ENCODE measurements at places on chromosomes 1 and 21.

GRCh38 chr1:210570116-210570515, 241.4 kb downstream of the HHAT start:
- DNase-seq = no peak

DNA sequence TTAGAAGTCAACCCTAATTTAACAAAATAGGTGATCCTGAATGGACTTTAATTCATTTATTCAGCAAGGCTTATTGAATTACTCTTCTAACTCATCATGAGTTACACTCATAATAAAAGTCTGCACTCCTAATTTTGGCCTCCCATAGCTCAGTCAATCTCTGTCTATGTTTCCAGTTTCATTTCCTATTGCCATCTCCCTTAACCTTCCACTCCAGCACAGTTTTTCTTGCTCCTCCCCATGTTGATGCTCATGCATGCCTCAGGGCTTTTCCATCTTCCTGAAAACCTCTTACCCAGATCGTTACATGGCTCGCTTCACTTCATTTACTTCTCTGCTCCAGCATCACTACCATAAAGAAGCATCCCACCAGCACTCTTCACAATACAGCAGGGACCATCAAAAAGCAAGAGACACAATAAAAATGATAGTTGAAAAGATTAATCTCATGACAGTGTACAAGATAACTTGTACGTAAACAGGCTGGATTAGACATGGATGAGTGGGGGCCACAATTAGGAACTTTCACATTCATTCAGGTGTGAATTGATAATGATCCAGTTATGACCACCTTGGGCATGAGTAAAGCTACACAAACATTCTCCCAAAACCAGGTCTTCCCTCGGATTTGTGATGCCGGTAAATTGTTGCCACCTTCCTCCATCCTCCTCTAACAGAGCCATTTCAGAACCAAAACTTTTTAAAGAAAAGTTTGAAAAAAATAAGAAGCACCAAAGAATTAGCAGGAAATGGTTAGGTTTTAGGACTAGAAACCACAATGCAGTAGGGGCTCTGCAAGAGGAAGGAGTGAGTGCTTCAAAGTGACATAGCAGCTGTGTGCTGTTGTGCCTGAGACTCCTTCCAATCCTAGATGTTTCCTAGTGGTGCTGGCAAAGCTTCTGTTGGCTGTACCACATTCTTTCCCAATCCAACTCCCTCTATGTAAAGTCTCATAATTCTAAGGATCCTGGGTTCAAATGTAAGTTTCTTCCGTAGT, 89.8 kb downstream of the OLFML2B start:
- DNase-seq = no peak

GRCh38 chr1:205561501-205562203, 57.2 kb downstream of the CDK18 start:
- DNase-seq = no peak

DNA sequence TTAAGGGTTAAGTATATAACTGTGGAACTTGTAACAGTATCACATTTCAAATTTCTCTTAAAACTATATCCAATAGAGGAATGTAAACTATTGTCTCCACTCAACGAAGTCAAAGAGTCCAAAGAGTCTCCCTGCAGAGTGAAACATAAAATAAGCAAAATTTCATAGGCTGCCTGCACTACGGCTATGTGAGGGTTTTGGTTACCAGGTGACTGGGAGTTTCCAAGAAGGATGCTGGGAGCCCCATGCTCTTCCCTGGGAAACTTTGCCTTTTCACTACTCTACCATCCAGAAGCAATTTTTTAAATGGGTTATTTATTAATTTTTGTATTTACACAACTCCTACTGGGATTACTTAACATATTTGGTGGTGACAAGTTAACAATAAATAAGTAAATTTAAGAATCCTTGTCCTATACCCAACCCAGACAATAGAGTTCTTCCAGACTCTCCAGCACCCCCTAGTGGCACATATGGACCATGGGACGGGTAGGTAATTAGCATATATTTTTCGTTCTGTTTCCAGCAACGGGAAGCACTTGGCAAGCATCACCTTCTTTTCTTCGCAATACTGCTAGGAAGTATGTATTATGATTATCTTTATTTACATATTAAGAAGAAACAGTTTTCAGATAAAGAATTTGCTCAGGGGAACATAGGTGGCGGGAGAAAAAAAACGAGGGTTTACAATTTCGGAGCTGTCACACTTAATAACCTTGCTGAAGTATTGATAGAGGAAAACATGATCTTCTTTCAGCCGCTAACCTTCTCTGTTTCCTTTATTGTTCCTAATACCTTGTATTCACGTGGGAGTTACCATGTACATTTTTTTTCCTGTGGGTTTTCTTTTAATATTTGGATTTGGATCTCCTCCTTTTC, 3.5 kb downstream of the FMO2 start:
- DNase-seq = peak; percentile 45

DNA sequence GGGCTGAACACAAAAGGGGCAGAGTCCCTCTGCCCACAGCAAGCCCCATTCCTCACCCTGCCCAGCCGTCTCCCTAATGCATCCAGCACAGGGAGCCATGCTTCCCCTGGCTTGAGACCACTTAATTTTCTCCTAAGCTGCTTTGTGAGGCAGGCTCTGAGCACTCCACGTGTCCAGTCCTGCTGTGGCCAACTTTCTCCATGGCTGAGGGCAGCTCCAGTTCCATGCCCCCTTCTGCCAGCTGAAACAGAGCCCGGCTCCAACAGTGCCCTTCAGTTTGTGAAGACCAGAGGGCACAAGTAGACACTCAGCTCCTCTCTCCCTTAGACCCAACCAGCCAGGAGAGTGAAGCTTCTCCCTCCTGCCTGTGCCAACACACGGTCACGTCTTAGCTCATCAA, 33.8 kb downstream of the PLEKHA6 start:
- no peak for DNase-seq

DNA sequence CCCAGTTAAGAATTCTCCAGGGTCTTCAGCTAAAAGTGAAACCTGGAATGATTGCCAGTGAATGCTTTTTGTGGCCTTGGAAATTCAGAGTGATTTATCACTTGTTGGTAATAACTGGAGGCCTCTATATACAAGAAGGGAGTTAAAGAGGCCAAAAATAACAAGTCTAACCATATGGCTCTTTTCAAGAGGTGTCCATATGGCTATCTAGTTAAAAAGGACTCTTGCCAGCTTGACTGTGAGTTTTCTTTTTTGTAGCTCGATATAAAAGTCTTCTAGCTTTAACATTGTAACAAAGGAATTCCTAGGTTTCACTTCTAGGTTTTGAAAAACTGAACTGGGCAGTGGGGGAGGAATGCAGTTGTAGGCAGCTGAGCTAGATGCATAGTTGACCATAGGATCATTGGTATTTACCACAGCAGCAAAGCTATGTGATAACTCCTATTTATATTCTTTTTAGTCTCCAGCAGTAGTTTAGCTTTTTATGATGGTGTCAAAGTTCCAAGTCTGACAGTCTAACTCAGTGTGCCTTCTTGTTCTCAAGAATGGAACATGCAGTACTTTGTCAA, 44.4 kb downstream of the CACHD1 start:
- DNase-seq = no peak

GRCh38 chr1:247210062-247210375, 38.2 kb upstream of the ZNF124 start:
- DNase-seq = no peak

- peak; percentile 84 for DNase-seq
Observed at GRCh38 chr1:23657659-23658275, 33.8 kb upstream of the RPL11 start.

GRCh38 chr1:56123421-56123820, 455.9 kb downstream of the PLPP3 start:
- no peak for DNase-seq

DNA sequence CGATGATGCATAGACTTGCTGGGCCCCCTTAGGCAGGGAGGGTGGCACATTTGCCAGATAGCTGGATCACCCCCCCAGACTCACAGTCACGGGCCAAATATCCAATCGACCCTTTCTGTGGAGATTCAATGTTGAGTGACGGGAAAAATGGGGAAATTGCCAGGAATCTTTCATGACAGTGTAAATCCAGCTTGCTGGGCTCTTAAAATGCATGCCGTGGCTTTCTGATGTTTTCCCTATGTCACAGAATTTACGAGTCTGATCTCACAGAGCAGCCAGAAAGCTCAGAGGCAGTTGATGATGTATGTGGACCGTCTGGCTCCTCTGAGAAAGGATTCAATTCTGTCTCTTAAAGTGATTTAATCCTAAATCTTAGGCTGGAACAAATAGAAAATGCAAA, 150.1 kb upstream of the ZNF644 start:
- no peak for DNase-seq

DNA sequence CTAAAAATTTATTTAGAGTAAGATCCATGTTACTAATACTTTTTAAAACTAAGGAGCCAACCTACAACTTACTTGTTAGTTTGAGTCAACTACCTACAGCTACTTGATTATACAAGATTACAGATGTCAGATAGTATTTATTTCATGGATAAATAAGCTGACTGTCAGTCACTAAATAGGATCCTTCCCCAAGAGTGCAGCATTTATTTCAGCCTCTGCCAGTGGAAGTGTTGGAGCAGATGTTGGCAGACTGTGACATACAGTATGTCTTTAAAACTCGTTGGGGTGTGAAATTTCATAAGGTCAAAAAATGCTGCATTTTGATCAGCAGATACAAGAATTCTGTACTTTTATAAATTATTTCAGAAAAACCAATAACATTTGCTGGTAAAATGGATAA, 156.2 kb downstream of the AKT3 start:
- DNase-seq = no peak

DNA sequence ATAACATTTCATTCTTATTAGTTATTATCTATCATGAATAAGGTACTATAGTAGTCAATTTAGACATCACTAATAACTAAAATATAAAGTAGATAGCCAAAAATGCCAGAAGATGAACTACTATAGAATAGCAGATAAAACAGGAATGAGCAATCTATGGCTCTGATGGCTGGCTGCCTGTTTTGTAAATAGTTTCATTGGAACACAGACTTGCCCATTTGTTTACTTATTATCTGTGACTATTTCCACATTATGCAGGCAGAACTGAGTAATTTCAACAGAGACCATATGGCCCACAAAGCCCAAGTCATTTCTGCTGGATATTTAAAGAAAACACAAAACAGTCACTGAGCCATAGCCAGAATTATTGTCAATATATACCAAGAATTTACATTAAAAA, 222.1 kb downstream of the COL24A1 start:
- no peak for DNase-seq

DNA sequence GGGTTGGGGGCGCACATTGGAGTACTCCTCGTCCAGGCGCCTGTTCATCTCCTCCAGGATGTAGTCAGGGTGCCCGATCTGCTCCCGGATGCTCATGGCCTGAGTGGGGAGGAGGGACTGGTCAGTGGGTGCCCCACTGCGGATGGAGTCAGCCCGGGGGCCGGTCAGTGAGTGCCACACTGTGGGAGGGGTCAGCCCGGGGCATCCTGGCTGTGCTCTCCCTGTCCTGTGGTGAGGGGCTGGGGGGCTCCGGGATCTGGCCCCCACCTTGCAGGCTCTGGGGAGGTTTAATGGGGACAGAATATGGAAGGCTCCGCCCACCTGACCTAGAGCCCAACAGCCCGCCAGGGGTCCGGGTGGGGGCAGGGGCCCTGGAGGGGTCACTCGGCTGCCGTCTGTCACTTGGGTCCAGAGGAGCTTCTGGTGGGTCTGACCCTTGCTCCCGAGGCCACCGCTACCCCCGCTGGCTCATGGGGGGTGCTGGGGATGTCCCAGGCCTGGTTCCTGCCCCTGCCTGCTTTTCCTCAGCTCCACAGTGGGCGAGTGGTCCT, 8.8 kb downstream of the PRXL2B start:
- DNase-seq = no peak

DNA sequence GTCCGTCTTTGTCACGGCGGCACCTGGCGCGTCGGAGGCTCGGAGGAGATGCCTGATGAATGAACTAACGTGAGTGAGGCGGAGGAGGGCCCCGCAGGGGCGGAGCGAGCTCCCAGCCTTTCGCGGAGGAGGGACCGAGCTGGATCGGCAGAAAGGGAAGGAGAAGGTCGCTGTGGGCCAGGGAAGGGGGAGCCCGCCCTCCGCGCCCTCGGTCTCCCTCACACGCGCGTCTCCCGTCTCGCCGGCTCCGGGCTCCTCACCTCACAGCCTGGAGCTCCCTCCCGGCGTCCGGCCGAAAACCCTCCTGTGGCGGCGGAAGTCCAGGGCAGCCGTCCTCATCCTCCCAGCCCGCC, 519 bp downstream of the ZNF496 start:
- DNase-seq = peak; percentile 69

DNA sequence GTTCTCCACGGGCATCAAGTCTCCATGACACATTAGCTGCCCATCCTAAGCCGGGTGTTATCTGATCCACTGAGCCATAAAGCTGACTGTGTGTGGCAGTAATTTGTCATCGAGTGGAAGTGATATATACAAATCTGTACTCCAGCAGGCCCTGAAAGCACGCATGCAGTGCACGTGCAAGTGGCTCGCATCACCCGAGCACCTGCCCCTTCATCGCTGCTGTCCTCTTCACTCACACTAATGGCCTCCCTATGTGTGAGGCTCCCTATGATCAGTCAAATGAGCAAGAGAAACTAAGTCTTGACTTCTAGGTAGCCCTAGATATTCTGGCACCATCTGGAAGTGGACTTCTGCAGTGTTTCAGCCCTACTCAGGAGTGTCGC, 248.6 kb downstream of the MATN1 start:
- DNase-seq = no peak

- no peak for DNase-seq
Observed at GRCh38 chr1:17278996-17279830, 28.8 kb upstream of the PADI4 start.

DNA sequence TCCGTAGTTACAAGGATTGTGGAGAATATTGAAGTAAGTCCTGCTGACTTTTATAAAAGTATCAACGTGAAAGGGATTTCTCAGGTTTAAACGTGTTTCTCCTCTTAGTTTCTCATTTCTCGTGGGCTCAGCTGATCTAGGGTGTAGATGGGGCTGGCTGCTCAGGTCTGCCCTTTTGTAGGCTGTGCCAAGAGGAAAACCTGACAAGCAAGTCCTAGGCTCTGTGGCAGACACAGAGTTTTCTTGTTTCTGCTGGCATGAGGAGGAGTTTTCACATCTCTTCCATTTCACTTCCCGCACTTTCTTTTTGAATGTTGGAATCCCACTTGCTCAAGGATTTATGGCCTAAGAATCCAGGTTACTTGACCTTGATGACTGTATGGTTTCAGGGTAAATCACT, 14.8 kb downstream of the VPS13D start:
- no peak for DNase-seq

- no peak for DNase-seq
Observed at GRCh38 chr1:26337625-26338024, 16.3 kb downstream of the CRYBG2 start.

- DNase-seq = no peak
Observed at GRCh38 chr1:55244476-55245099, 29.4 kb upstream of the USP24 start.

- DNase-seq = no peak
Observed at GRCh38 chr1:46039571-46040052, 92.8 kb downstream of the PIK3R3 start.

GRCh38 chr1:237470712-237471338, 419.9 kb downstream of the ZP4 start:
- DNase-seq = no peak

Data from endothelial cell (in vitro differentiated cells).